ENCODE measurements at places on chromosomes 3 and 15.

DNA sequence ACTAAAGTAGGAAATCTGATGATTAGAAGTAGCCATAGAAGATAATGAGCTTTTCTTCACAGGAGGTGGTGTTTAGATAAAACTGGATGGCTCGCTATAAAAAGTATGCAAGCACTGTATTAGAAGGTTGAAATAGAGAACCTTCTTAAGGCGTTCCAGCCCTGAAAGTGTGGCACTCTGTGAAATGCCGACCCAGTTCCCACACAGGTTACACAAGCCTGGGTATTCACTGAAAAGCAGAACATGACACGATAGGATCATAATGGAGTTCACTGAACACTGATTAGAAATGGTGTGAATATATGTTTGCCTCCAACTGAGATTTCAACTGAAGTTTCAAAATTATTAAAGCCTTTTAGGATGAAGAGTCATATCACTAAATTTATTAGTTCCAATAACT, 15.0 kb upstream of the LRRC34 start:
- DNase-seq = no peak

GRCh38 chr3:141796889-141797781, 33.9 kb downstream of the GRK7 start:
- DNase-seq = no peak

GRCh38 chr15:60679256-60679655, 200.3 kb upstream of the ICE2 start:
- no peak for DNase-seq

DNA sequence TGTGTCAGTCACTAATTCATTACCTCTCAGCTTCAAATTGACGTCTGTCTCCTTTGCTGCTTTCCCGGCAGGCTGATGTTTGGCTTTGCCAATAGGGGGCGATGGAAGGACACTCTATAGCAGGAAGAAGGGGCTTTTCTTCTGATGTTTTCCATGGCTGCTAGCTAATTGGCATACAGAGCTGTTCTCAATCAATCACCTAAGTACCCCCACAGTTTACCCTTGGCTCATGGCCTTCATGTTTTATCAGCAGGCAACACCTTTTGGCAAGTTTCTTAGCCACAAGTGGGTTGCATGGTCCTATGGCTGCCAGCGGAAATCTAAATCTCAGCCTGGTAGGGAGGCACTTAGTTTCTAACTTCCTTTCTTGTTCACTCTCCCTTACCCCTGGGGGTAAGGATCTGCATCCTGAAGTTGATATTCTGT, 45.0 kb downstream of the ESYT3 start:
- DNase-seq = no peak

DNA sequence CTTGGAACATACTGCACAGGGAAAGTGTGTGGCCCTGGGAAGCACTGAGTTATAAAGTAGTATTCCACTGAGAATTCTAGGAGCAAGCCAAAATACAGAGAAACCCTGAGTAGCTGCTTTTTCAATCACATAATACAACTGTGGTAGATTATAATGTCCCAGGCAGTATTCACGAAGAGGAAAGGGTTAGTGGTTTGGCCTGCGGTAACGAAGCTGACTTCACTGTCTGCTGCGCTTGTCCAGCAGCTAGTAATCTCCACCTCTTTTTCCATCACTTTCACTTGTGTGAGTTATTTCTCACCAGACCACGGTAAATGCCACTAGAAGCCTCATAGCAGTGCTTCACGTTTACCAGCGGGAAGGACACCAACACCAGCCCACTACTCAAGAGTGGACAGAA, 34.4 kb downstream of the RPL39L start:
- no peak for DNase-seq

DNA sequence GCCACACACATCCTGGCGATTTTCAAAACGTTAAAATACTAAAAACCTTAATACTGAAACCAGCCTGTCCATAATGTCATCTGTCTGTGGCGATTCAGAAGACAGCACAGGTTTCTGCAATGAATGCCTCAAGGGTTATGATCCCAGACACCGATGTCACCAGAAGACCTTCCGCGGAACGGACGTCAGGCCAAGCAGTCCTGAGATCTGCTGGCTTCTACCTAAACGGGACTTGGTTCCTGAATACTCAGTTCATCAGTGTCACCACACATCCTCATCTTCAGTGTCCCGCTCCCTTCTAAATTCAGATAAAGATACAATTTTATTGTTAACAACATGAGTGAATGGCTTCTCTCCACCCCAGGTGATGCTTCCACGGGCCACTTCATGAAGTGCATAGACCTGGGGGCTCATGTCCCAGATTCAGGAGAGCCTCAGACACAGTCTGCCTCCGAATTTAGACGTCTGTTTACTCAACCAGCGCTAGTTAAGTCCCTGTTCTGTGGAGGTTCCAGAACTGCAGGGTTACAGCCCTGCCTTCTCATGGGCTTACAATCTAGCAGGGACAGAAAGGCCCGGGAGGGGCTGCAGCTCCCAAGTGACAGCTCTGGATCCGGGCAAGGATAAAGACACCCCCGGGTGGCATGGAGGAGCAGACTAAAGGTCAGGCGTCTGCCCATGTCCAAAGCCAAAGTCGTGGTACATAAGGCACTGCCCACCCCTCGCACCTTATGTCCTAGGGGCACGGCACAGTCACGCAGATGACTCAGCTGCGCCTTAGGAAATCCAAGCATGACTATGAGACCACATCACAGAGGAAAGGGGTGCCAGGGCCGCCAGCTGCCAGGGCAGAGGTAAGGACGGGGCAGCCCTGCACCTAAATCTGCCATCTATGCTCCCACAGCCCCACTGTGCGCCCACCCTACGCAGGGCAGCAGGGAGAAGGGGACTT, 75.9 kb downstream of the VGLL4 start:
- DNase-seq = no peak

DNA sequence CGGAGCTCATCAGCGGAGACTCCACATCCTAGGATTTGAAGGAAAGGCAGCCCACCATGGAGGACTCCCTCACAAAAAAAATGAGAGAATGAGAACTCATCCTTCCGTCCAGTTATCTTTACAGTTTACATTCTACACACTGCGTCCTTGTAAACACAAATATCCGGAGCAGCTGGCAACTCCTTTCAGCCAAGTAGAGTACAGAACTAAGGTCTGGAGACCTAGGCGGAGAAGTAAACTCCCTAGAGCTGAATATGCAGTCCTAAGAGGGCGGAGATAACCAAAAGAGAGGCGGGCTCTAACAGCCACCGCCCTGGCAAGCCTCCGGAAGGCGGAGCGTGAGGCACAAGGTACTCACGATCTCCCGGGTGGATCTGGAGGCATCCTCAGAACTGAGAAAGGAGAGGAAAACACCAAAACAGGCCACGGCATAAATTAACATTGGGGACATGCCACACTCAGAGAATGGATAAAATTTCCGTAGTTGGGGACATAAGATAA, 924 bp upstream of the SIN3A start:
- DNase-seq = peak; percentile 47

DNA sequence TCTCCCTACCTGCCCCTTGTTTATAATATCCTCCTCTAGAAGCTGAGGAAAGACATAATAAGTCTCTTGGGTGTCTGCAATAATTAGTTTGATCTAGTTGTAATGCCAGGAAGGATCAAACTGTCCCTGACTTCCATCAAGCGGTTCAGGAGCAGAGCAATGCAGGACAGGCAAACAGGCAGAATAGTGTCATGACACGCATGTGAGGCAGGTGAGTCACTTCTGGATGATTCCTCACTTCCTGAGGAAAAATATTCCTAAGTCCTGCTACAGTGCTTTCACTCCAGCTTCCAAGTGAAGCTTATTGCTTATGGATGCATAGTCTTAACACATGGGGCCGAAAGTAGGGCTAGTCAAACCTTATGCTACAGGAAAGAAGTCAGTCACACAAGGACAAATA, 85.8 kb downstream of the GREM1 start:
- DNase-seq = no peak

GRCh38 chr3:142998439-142998838, 2.9 kb upstream of the U2SURP start:
- no peak for DNase-seq

DNA sequence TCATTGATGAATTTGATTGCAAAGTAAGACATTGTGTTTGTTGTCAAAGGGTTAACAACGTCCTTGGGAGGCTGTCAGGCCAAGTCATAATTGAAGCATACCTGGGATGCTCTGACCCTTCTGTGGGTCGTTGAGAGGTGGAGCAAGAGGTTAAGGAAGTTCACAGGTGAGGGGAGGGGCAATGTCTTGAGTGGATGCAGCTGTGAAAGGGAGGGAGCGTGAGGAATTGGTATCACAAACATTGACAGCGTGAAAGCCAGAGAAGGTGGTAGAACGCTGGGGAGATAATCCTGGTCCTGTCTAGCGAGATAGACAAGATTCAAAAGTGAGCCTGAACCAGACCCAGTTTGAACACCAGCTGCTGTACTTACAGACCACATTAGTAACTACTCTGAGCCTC, 79.4 kb downstream of the HES1 start:
- DNase-seq = no peak

- DNase-seq = no peak
Measured at GRCh38 chr3:107848351-107848915, 242.4 kb downstream of the CD47 start.

Measured in SIG-M5 (cell line).